ENCODE measurements at places on chromosomes 11 and 22.

DNA sequence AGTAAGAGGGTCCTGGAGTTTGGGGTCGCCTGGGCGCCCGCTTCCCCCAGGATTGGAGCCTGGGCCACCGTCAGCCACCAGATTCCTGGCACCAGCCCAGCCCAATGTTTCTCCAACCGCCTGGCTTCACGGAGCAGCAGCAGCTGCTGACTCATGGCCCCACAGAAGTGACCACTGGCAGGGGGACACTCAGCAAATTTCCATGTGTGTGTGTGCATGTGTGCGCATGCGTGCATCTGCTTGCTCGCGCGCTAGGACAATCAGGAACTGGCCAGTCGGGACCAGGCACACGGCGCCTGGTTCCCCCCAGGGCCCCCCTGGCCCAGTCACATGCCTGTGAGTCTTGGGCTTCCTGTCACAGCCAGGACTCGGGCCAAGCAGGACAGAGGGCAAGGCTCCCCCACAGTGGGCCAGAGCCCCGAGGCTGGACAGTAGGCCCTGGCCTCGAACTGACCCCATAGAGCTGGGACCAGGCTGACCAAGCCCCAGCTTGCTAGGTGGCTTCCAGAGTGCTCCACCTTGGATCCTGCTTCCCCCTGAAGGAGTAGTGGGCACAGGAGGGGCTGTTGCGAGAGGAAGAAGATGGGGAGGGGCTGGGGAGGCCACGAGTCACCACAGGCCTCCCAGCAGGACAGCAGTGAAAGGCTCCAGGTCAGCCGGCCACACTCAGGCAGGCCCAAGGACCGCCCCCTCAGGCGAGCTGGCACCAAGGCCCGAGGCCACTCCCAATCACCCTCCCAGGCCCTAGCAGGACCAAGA is 3.2 kb downstream of the CTSD start:
- no peak for DNase-seq

DNA sequence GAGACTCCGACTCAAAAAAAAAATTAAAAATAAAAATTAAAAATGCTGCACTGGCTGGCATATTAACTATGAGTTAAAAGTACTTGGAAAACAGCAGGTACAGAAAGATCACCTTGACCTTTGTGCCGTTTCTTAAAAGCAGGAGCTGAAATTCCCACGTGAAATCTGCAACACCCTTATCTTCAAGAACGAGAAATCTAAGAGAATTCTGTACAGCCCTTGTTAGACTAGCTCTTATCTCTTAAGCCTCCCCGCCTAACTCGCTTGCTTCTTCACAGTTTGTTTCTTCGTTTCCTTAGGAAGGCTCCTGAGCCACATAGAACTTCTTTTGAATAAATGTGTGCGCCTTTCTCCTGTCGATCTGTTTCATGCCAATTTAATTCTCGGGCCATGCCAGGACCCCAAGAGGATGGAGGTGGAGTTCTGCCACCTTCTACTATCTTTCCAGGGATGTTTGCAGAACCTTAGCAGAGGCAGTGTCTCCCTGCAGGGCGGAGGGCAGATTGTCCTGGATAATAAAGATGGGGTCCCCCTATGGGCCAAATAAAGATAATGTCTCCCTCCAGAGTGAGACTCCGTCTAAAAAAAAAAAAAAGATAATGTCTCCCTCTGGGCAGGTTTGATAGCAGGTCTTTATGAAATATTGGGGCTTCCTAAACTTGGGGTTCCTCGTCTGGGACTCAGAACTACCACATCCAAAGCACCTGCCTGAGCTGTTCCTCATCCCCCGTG is 27.4 kb upstream of the SYT8 start:
- no peak for DNase-seq

- DNase-seq, result no peak
Measured at GRCh38 chr22:19271856-19272535, 19.5 kb downstream of the CLTCL1 start.

- peak; percentile 14 for DNase-seq
Measured at GRCh38 chr11:18698341-18699268, at the start of gene TMEM86A. Gene TMEM86A (plus strand): TSS chr11:18698779. CDS start chr11:18698887, 108 bp downstream.

DNA sequence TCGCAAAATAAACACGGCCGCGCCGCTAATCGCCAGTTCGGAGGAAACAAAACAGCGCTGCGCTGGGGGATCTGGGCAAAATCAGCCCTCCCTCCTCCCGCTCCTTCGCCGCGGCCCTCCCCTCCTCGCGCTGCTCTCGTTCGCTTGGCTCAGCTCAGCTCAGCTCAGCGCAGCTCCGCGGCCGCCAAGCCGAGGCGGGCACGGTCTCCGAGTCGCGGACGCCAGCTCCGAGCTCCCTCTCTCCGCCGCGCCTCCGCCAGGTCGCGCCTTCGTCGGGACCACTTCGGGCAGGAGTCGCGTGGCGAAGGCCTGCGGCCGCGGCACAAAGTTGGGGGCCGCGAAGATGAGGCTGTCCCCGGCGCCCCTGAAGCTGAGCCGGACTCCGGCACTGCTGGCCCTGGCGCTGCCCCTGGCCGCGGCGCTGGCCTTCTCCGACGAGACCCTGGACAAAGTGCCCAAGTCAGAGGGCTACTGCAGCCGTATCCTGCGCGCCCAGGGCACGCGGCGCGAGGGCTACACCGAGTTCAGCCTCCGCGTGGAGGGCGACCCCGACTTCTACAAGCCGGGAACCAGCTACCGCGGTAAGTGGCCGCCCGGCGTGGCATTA is at the start of gene SPON1:
TSS of gene SPON1 (plus strand) at position 162 of the 607 bp plus-strand sequence. CDS start at position 344, 182 bp downstream.
- no peak for DNase-seq

- DNase-seq, result no peak
Measured at GRCh38 chr11:131499199-131499598, 128.8 kb downstream of the NTM start.

- no peak for DNase-seq
Measured at GRCh38 chr11:111793863-111794262, 27.7 kb upstream of the PPP2R1B start.

DNA sequence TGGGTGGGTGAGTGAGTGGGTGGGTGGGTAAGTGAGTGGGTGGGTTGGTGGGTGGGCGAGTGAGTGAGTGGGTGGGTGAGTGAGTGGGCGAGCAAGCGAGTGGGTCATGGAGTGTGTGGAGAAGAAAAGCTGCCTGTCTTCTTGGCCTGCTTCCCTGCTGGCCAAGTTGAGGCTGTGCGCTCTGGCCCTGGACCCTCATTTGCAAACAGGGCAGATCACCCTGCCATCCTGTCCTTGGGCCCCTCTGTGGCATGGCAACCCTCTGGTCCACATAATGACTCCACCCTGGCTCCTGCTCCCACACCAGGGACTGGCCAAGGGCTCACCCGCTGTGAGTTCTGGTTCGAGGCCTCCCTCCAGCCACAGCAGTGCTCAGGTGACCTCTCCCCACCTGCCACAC is 35.1 kb downstream of the CAPN1 start:
- DNase-seq, result no peak

GRCh38 chr11:67654225-67654624 is 3.7 kb upstream of the ACY3 start:
- DNase-seq, result no peak

- no peak for DNase-seq
Measured at GRCh38 chr22:12601870-12602779, 2925.9 kb upstream of the OR11H1 start.

DNA sequence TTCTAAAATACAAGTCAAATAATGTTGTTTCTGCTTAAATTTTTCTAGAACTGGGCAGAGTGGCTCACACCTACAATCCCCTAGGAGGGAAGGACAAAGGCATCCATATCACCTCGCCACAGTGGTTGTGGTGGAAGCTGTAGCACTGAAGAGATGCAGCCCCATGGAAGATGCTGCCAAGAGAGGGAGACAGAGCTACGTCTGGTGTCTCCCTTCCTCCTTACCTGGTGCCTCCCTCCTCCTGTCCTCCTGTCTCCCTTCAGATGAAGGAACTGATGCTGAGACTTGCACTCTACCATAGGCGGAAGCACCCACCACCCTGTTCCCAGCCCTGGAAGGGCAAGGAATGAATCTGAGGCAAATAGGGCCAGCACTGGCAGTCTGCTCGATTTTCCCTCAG is 22.3 kb downstream of the MMP27 start:
- no peak for DNase-seq
